ENCODE measurements at places on chromosomes 4 and X.

DNA sequence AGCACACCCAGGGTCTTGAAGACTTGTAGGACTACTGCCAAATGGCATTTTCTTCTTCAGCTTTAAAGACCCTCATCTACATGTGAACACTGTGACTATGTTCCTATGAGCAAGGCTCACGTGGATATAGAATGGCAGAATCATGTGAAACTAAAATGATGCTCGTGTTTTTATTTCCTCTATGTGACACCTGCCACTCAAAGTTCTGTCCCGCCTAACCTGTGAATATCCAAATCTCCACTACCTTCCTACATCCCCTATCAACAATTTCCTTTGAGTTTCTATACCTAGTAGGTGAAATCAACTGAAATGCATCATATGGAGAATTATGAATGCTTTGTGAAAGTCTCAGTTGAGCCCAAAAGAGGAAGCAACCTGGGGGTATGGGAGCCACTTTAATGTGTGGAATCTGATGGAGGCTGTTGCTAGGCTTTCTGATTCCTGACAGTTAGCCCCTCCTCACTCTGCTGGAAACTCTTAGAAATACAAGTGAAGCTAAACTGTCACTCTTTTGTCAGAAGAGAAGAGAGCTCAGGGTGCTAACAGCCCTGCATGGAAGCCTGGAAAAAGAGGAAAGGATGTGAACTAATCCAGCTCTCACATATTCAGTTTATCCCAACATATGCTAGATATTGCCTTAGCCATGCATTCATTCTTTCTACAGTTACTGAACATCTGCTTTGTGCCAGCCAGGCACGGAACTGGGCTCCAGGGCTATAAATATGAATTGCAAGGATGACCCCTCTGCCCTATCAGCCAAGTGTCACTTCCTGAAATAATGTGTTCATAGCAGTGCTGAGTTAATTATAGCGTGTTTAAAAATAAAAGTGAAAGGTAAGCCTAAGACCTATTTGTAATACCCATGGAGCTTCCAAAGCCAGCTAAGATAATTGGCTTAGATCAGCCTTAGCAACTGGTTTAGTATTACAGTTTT, 11.0 kb downstream of the LHFPL1 start:
- no peak for DNase-seq

DNA sequence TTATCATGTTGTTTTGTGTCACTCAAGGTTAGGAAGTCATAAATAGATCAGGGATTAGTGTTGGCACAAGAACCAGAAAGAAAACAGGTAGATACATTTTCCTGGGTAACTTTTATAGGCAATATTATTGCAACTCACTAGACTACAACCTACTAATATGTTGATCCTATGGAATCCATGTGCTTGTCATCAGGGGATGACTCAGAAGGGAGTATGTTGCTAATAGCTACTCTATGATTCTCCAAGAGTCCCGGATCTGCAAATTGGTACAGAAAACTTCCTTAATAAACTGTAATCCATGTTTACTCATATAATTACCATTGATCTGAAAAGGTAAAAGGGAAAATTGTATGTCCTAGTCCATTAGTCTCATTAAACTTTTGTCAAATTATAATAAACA, 11.7 kb upstream of the GNRHR start:
- no peak for DNase-seq

DNA sequence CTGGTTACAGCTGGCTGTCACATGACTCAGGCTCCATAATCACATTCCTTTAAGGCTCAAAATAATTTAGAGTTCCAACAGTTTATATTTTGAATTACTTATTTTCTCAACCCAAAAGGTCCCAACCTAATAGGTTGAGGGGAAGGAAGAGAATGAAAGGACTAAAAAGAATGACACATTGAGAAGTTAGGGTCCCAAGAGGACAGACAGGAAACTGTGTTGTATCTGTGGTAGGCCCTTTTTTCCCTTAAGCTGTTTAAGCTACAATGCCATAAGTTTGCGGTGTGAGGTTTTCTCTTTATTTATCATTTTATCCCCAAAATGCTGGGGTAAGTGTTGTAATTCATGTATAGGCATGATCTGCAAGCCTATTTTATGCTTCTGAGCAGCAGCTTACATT, 290.2 kb downstream of the ZNF674 start:
- DNase-seq = no peak

- peak; percentile 31 for DNase-seq
These were observed at the start of gene APELA for GRCh38 chr4:164876700-164877324. Gene APELA, plus strand, starts transcription at chr4:164877178. Its CDS starts 154 bp downstream, at chr4:164877332.

DNA sequence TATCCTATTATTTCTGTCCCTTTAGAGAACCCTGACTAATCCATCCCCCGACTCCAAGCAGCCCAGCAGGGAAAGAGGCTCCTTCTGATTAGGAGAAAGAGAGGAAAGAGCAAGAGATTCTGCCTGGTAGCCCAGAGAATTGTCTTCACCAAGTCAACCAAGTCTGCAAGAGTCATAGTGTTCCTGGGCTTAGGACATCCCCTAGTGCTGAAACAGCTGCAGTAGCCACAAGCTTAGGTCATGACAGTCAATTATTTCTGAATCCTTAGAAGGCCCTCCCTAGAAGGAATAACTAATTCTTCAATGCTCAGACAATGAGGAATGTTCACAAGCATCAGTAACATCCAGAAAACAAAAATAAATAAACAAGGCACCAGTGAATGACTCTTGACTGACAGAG, 480.3 kb upstream of the GRIA3 start:
- no peak for DNase-seq

- DNase-seq = no peak
These were observed 45.7 kb downstream of the FHDC1 start for GRCh38 chr4:152981842-152982241.
